CD4-positive, alpha-beta T cell treated with Interleukin-4 for 1 hour (primary cell): ENCODE measurements at places on chromosomes 4 and X.

DNA sequence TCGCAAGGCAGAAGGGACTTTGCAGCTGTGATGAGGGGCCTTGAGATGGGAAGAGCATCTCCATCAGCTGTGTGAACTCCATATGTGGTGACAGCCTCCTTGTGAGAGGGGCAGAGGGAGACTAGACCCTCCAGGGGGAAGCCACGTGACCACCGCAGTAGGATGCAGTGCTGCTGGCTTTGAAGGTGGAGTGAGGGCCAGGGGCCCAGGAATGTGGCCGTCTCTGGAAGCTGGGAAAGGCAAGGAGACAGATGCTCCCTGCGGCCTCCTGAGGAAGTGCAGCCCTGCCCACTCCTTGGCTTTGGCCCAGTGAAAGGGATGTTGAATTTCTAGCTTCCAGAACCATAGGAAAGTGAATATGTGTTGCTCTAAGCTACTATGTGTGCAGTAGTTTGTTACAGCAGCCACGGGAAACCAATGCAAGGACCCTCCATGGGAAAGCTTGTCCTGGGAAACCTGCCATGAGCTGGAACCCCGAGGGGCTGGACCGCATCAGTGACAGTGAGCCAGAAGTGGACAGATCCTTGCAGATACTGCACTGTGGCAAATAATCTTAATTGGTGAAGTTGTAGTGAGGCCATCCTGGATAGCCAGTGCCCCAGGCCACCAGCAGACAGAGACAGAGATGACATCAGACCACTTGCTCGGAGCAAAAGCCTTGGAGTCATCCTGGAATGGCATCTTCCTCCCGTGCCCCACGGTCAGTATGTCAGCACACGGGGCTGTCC, 35.4 kb upstream of the SORCS2 start:
- no peak for DNase-seq

GRCh38 chrX:120736989-120737388, 107.1 kb upstream of the C1GALT1C1 start:
- no peak for DNase-seq

DNA sequence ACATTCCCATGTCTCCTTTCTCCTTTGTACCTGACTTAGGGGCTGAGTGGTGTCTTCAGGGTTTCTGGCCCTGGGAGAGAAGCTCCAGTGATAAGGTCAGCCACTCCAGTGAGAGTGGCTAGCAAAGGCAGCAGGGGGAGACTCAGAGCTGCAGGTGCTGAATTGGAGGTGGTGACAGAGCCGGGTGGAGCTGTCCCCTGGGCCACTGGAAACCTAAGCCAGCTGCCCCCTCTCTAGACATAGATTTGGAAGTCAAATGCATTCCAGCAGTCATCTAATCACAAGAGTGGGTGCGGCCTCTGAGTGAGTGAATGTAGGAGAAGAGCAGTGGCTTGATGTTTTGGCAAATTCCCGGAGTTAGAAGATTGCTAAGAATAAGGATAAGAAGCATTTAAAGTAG, 28.5 kb downstream of the TRIM2 start:
- no peak for DNase-seq

DNA sequence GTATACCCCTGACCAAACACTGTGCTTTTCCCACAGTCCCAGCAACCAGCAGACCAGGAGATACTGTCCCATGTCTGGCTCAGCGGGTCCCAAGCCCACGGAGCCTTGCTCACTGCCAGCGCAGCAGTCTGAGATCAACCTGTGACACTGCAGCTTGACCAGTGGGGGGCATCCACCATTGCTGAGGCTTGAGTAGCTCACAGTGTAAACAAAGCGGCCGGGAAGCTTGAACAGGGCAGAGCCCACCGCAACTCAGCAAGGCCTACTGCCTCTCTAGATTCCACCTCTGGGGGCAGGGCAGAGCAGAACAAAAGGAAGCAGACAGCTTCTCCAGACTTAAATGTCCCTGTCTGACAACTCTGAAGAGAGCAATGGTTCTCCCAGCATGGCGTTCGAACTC, 58.1 kb downstream of the SLC10A6 start:
- DNase-seq = no peak

DNA sequence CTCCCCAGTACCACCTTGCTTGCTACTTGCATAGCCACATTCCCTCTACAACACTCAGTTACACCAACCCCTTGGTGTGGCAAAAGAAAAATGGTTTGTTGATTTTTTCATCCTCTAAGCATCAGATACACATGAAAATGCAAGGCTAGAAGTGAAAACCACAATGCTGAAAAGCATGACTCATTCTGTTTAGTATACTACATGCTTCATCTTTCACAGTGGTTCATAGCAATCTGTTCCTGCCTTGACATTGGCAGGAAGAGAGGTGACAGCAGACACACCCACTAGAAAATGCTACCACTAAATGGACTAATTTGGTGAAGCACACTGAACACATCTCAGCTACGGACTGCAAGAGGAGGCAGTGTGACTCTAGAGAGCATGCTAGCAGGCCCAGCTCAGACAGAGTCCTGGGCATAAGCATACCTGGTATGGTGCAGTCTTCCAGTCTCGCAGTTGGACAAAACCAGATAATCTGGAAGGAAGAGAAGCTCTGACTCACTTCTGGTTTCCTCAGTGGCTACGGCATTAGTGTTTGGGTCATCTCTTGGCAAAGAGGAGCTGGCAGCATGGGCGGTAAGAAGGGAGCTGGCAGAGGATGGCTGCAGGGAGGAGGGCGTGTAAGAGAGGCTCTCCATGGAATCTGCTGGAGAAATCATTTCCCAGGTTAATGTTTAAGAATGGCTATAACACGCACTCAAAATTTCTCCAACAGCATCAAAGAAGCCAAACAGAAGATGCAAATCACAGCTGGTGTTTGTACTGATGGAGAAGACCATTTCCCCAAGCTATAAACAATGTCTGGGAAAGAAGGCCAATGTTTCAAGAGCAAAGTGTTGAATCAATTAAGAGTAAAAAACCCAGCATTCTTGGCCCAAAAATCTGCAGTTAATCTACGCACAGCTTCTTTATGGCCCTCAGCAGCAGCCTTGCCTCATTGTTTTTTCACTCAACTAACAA, 37.8 kb downstream of the GAB3 start:
- peak; percentile 65 for DNase-seq

DNA sequence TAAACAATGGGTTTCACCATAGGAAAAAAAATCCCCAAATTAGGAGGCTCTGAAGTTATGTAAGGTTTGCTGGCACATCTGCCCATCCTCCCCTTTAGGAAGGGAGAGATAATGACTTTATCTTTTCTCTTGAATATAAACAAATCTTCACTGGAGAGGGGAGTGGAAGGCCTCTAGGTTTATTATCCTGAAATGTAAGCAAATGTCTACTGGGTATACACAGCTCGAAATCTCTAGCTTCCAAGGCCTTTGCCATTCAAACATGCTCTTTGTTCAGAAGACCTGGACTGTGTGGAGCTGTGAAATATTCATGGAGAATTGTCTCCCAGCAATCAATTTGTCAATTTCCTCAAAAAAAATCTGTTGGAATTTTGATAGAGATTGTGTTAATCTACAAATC, 21.7 kb upstream of the MED14 start:
- DNase-seq = no peak

GRCh38 chr4:54228056-54228527, 1.0 kb upstream of the PDGFRA start:
- no peak for DNase-seq

DNA sequence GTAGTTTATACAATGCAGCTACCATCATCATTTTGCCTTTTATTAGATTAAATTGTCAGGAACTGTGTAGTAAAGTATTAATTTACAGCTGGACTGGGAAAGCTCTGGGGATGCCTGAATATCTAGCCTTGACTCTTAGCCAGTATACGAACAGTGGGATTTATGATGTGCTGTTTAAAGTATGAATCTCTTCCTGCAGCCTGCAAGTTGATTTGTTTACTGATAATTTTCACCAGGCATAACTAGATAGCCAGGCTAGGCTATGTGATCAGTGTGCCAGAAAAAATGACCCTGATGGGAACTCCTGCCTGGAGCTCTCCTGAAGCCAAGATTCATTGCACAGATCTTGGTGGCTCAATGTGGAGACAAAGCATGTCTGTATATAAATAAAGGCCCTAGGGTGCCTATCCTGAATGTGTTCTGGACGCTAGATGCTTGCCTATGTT, 119.2 kb downstream of the SCLT1 start:
- no peak for DNase-seq

DNA sequence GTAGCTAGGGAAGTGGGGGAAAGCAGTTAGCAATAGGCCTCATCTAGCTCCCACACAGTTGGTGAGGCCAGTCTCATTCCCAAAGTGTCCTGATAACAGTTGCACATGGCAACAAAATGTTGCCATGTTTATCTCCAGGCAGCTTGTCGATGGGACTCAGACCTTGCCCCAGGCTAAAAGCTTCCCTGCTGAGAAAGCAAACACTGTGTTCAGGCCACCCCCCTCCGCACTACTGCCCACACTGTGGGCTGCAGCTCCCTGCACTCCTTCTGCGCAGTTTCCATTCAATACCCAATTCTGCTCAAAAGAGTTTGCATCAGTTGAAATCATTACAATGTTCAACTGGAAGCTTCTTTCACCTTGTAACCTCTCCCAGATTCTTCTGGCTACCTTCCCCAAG, 287.8 kb upstream of the GK2 start:
- DNase-seq = no peak

DNA sequence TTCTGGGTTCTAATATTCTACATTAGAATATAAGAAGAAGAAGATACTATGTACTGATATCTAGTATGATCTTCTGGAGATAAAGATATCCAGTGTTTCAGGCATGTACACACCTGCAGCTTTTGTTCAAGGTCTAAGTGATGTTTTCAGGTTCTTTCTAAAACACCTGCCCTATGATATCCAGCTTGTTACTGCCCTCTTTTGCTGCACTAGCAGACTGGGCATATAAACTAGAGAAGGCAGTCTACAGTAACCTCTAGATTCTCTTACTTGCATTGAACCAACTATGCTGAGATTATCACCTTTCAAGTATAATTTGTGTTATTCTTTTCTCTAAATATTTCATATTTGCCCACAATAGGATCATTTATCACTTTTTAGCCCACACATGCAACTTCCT, 1.9 kb upstream of the FRYL start:
- DNase-seq = no peak

GRCh38 chrX:142655507-142655906, 370.2 kb upstream of the SPANXN4 start:
- DNase-seq = no peak

DNA sequence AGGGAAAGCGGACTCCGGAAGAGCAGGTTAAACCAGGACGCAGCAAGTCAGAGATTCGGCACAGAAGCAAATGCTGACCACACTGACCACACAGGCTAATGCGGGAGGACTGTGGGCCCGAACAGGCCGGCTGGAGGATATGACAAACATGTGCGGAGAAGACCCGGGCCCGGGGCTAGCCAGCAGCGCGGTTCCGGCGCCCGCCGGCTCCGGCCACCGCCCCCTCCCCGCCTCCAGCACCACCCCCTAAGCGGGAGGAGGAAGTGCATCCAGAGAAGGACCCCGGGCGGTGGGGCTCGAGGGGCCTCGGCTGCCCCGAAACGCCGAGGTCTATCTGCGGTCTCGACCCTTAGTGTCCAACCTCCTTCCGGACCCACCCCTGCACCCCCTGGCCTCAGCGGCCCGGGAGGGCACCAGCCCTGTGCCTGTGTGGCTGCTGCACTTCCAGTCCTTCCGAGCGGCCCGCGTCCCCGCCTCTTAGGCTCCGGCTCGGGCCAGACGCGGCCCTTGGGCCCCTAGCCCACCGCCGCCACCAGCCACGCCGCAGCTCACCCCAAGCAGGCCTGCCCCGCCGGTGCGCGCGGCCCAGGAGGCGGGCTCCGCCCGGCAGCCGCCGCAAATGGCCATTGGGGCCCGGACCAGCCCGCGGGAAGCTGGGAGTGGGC, 2.1 kb downstream of the ELOVL6 start:
- DNase-seq = peak; percentile 18

- no peak for DNase-seq
Measured at GRCh38 chr4:141540643-141541042, 95.7 kb upstream of the IL15 start.

DNA sequence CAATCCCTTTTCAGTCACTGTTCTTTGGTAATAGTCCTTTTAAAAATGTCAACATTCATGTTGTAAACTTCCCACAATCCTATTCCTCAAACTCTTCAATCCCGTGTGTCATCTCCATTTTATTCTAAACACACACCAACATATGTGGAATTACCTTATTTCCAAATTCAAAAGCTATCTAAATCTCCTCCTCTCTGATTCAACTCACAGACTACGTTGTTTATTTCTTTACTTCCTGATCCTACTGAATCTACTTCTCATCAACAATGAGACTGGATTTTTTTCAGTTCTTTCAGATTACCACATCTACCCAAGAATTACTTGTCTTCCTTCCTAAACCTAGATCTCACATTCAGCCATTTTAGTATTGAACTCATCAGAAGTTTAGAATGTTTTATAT, 188.2 kb downstream of the GABRB1 start:
- no peak for DNase-seq

DNA sequence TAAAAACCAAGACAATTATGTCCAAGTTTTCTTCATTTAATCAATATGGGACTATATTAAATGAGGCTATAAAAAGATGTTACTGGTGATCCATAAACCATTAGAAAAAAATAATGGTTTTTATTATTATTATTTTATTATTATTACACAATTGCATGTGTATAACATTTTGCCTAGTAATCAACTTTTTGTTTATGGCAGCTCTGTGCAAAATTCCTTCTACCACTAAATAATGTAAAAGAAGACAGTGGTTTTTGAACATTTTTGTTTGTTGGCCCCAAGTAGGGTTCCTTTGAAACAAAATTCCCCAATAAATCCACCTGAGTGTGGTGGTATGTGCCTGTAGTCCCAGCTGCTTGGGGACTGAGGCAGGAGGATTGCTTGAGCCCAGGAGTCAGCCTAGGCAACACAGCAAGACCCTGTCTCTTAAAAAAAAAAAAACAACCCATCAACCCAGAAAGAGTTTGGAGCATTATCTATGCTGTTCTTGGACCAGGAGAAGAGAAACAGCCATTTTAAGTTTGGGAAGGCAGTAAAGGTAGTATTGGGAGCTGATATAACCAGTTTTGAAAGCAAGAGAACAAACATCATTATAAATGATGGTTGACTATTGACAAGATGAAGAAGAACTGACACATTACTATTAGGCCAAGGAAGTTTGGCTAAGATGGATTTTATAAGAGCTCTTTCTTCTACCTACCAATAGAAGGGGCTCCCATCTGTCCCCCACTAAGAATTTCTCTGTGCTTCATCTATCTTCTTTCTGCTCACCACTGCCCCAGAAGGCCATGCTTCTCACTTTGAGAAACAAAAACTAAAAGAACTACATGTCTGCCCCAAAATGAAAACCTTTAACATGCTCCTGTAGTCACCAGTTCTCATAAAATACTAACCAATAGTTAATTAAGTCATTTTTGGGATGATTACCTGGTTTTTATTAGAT, 2.2 kb downstream of the TMEM156 start:
- no peak for DNase-seq
